Bronchial smooth muscle cell (primary cell): ENCODE measurements at places on chromosomes 7 and 10. TPM values are rescaled to one million over a fixed set of nuclear protein-coding genes. Genes with fewer than 3 reads are reported as not detected.

HMX2 gene
- total RNA-seq = not detected in 2 replicates

SLC16A9 gene
- 0.26 and 0.32 TPM in 2 replicates for total RNA-seq

FRAT1 gene
- total RNA-seq = 2.2 and 2.4 TPM in 2 replicates

SPDYE8 gene
- total RNA-seq = not detected in 2 replicates
